ENCODE measurements at places on chromosomes 4 and X.

DNA sequence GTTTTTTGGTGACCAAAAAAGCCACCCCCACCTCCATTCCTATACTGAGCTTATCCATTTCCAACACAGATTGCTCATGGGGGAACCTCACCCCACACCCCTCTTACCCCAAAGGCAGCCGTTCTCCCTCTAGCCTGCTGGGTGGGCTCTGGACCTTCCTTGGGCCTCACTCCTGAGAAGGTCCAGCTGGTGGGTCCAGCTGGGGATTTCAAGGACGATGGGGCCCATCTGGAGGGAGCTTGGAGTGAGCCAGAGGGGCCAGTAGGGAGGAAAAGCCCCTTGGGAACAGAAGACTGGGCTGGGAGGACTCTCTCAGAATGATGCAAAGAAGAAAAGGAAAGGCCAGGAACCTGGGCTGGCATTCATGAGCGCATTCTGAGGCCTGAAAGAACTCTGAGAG is 42.0 kb upstream of the PJA1 start:
- no peak for DNase-seq

- DNase-seq, result no peak
These were observed 90.0 kb upstream of the GRPR start for GRCh38 chrX:16033331-16033730.

DNA sequence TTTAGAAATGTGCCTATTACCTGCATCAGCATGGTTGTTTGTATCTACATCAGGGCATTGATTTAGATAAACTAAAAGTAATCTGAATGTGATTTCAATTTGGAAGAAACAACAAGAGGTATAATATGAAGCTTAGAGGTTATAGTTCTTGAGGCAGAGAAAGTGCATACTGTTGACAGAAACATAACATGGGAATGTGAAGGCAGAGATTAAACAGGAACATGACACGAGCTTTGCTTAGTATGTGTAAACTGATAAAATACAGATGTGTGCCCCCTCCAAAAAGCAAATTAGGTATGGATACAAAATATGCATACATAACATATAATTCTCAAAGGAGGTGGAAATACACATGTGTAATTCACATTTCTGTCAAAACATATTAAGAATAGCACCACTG is 1180.2 kb upstream of the ADGRL3 start:
- DNase-seq, result no peak

DNA sequence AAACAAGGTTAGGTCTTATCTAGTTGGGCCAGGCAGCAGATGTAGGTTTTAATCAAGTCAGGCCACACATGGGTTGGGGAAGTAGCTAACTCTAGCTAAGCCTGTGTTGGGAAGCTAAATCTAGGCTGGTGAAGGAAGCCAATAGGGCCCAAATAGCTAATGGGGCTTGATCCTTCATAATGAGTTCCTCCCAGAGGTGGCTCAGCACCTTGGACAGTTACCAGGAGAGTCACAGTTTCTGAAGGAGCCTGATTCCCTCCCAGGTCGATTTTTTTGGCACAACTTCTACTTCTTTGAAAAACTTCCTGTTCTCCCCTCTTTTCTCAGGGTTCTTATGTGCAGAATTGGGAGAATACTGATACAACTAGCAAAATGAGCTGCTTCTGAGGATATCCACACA is 242.5 kb upstream of the PRPS2 start:
- DNase-seq, result no peak

DNA sequence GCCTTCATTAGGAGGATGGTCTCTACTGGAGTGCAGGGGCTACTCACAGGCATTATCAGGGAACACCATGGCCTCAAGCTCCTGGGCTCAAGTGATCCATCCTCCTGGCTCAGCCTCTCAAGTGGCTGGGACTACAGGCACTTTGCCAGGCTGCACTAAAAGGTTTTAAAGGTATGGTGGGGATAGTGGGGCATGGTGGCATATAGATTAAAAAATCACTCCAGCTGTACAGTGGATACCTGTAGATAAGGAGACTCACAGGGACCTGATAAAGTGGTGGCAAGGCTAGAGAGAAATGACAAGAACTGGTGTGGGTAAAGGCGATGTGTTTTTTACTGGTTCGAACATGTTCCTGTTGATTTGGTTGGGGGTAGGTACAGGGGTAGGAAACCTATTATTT is 5.9 kb downstream of the ZAR1 start:
- DNase-seq, result no peak

DNA sequence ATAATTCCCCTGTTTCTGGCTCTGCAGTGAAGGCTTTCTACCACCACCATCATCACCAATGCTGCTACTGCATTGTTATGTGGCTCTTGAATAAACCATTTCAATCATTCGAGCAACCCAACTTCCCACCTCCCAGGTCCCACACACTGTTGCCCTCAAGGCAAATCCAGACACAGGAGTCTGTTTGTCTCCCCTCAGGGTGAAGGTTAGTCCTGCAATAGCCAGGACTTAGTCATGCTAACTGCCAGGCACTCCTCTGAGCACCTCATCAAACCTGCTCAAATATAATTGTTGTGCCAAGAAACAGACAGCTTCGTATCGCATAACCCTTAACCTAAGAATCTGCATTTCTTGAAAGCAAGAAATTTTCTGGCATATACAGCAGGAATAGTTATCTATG is 213.2 kb downstream of the KDR start:
- DNase-seq, result no peak

GRCh38 chr4:25837107-25837506 is 25.7 kb downstream of the SEL1L3 start:
- DNase-seq, result no peak

- DNase-seq, result no peak
These were observed 46.2 kb upstream of the MID1IP1 start for GRCh38 chrX:38754818-38755718.

DNA sequence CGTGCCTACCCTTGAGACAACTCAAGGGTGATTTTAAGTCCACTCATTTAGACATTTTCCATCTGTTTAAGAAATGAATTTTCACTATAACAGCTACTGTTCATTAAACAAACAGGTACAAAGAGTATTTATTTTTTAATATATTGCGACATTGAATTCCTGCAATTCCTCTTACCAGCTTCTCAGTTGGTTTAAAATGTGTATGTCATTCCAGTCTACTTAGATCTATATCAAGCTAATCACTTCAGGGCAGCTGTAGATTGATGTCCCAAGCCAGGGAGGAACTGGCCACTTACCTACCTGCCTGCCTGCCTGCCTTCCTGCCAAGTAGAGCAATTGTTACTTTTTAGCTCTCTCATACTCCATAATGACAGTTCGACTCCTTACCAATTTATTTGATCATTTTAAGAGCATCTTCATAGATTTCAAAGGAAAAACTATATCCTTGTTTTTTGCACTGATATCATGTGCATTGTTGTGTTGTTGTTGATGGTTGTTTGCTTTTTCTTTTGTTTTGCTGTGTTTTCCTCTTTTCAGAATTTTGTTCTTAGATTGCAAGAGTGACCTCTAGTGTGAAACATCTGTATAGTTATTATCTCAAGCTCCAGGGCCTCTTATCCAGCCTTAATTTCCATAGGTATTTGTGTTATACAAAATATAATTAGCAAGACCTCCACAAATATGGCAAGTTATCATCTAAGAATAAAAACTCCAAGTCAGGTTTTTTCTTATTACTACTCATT is 120.9 kb upstream of the NRK start:
- no peak for DNase-seq

GRCh38 chr4:146023334-146023967 is 84.8 kb upstream of the ZNF827 start:
- DNase-seq, result no peak

GRCh38 chr4:150982557-150983233 is 32.4 kb downstream of the LRBA start:
- no peak for DNase-seq

- no peak for DNase-seq
These were observed 8.1 kb downstream of the EPGN start for GRCh38 chr4:74316397-74316796.

- DNase-seq, result no peak
These were observed 2.8 kb downstream of the SMIM31 start for GRCh38 chr4:164756686-164757085.

DNA sequence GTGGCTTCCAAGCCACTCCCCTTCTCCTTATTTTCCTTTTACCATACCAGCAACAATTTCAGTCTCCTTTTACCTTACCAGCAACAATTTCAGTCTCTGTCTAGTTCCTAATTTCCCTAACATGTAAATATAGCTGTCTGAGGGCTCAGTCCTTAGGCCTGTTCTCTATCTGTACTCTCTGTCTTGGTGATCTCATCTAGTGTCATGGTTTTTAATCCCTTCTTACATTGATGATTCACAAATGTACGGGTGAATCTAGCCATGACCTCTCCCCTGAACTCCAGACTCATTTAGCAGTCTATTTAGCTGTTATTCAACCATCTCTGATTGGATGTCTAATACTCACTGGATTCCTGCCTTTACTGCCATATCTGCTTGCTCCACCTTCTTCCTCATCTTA is 7.2 kb downstream of the IL15 start:
- no peak for DNase-seq

DNA sequence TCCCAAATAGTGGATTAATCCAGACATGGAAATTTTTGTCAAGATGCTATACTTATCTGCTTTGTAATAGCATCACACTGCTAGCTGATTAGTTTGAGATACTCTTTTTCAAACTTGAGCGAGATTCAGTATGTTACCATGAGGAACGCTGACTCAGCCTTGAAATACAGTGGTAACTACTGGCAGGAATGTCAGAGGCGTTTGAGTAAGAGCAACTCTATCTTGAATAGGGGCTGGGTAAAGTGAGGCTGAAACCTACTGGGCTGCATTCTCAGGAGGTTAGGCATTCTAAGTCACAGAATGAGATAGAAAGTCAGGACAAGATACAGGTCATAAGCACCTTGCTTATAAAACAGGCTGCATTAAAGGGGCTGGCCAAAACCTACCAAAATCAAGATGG is 2519.6 kb downstream of the ARAP2 start:
- no peak for DNase-seq

DNA sequence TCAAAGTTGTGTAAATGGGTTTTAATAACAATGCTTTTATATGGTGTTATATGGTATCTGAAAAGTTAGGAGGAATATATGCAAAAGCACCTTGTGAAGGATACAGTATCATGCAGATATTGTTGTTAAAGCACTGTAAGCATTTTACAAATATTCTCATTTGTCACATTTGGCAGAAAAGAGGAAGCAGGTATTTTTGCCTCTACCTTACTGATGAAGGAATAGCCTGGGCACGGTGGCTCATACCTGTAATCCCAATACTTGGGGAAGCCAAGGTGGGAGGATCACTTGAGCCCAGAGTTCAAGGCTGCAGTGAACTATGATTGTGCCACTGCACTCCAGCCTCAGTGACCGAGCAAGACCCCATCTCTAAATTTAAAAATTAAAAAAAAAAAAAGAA is 12.2 kb upstream of the GDPD2 start:
- no peak for DNase-seq

GRCh38 chrX:127490000-127490399 is 562.2 kb downstream of the ACTRT1 start:
- no peak for DNase-seq

- DNase-seq, result no peak
These were observed 120.7 kb downstream of the NEXMIF start for GRCh38 chrX:74804574-74804973.

- no peak for DNase-seq
These were observed 1907.6 kb upstream of the TENM3 start for GRCh38 chr4:180335566-180335965.

DNA sequence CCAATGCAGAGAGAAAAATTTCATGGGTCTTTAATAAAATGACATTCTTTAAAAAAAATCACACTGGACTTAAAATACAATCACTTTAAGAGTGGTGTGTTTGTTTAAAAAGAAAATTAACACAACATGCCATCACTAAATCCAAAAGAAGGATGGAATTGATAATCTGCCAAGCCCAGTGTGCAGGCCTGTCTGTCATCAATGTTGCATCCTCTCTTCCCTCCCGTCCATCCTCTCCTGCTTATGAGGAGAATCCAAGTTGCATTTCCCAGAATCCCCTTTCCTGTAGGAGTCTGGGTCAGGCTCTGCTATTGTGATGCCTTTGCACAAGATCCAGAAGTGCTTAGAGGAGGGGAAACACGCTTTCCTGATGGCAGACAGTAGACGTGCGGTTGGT is 169.4 kb downstream of the MID1 start:
- no peak for DNase-seq

DNA sequence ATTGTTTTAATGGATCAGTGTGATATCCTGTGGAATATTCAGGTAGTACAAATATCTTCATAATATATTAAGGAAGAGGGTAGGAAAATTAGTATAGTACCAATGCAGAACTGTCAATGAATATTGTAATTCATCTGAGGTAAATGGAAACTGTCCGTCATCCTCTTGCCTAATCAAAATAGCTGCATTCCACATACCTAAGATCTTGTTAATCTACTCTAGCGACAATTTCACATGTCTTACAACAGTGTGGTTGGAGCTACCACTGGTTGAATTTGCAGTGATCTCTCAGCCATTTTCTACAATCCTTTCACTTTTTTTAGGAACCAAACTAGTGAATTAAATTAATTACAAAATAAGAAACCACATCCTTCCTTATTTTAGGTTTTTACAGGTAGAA is 117.5 kb downstream of the PCDH18 start:
- DNase-seq, result no peak
